DMS 273 treated with DMSO at 0.1 percent for 48 hours (cell line): ENCODE measurements at places on chromosomes 16 and 17.

DNA sequence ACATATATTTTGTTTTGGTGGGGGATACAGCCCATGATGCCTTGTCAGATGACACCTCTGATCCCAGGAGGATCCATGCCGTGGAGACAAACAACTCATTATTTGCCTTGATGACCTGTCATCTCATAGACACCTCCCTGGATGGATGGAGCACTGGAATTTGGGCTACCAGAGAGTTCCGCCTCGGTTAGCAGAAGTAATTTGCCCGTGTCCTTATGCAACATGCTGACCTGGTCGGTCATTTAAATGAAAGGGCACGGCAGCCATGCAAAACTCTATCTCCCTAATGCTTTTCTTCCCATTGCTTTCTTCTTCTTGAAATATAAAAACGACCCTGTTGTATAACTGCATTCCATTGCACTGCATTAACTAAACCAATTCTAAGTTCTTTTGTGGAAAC, 145.3 kb downstream of the GRIN2A start:
- DNase-seq = no peak

DNA sequence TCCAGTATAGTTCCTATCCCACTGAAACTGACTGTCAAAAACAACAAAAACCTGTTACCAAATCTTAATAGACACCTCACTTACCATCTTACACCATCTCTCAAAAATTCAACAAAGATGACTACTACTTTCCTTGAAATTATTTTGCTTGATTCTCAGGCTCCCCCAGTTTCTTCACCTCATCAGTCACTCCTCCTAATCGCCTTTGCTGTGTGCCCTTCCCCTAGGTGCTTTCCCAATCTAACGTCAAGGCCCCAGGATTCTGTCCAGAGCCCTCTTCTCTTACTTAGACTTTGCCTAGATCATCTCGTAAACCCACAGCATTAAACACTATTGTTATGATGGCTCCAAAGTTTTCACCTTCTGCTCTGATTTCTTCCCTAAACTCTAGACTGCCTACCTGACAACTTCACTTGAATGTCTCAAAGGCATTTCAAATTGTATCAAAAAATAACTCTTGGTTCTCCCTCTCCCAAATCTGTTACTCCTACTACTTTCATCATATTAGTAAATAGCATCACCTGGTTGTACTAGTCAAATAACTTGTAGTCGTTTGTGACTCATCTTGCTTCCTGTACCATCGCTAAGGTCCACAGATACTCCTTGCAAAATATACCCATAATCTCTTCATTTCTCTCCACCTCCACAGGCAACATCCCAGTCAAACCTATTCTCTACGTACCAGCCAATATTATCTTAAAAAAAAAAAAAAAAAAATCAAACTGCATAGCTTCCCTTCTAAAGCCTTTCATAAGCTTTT, 18.0 kb downstream of the C16orf87 start:
- no peak for DNase-seq

- no peak for DNase-seq
These were observed 13.7 kb downstream of the AMFR start for GRCh38 chr16:56411624-56412023.

DNA sequence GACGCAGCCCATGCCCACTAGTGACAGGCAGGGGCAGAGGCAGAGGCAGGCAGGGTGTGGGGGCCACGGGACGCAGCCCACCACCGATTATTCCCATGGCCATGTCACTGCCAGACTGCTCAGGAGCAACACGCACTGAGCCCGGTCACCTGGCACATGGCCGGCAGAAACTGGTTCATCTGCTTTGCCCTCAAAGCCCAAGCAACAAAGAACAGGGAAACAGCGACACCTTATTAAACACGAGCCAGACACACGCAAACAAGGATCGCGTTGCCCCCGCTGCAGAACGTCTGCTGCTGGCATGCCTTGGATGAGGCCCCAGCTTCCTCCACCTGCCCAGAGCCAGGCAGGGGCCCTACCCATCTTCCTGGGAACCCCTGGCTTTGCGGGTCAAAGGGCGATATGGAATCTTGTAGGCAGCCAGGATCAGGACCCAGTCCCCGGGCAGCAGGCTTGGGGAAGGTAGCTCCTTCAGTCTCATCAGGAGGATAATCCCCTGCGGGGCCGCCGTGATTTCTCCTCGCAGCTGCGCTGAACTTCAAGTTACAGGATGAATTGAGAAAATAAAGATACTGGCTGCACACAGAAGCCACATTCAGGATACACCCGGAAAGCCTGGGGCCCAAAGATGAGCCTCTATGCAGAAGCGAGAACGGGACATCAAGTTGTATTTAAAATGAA, 4.8 kb downstream of the TBC1D16 start:
- DNase-seq = no peak

GRCh38 chr16:47886631-47887415, 269.0 kb downstream of the ABCC12 start:
- no peak for DNase-seq

DNA sequence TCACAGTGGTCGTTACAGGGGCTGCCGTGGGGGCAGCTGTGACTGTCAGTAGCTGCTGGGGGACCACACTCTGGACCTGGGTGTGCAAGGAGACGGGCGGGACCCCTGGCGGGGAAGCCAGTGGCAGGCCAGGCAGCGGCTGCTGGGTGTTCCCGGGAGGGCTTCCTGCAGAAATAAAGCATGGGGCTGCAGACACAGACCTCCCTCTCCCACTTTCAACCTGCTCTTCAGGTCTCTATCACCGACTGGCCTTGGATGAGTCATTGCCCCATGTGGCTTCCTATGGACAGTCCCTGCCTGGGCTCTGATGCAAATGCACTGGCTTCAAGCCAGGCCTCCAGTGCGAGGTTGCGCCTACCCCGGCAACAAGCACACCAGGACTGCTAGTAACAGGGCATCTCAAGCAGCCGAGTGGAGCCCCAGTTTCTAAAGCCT, 17.2 kb downstream of the SREBF1 start:
- DNase-seq = no peak

- DNase-seq = no peak
These were observed 58.8 kb downstream of the SF3B3 start for GRCh38 chr16:70582280-70582978.

DNA sequence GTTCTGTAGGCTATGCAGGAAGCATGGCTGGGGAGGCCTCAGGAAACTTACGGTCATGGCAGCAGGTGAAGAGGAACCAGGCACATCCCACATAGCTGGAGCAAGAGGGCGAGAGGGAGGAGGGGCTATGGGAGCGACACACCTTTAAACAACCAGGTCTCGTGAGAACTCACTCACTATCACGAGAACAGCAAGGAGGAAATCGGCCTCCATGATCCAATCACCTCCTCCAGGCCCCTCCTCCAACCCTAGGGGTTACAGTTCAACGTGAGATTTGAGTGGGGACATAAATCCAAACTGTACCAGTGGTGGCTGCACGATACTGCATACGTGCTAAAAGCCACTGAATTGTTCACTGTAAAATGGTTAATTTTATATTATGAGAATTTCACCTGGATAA, 26.1 kb upstream of the ENPP7 start:
- no peak for DNase-seq

- no peak for DNase-seq
These were observed 21.5 kb downstream of the MARF1 start for GRCh38 chr16:15621456-15621855.

- DNase-seq = no peak
These were observed 50.5 kb downstream of the ASIC2 start for GRCh38 chr17:33242375-33243124.

DNA sequence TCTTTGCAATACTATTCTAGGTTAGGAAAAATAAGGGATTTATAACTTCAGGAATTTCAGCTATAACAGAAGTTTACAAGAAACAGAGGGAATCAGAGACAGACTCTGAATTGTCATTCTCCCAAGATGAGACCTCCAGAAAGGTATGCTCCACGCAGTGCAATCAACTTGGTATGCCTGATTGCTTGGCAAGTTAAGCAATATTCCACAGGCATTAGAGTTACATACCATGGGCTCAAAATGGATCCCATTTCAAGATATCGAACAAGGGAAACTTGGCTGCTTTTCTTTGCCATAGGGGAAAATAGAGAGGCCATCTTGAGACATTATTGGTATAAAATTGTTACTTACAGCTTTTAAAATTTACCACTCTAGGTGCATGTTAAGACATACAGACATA, 615.6 kb upstream of the SOX9 start:
- DNase-seq = no peak

- no peak for DNase-seq
These were observed 4.6 kb downstream of the FOXJ1 start for GRCh38 chr17:76136276-76137000.
